IPS DF 6.9 (cell line): ENCODE measurements at places on chromosomes 1 and 21.

DNA sequence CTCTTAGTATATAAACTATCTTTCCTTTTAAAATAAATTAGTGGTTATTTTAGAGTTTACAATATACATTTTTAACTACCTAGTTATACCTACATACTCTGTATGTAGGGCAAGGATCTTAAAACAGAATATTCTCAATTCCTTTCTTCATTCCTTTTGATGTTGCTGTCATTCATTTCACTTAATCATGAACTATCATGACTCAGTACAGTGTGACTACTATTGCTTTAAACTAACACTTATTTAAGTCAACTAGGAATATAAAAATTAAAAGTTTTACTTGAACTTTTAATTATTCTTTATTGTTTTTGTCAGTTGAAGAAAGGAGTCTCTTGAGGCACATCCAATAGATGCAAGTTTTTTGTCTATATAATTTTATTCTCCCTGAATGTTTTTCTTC is 726.4 kb downstream of the BRINP3 start:
- no peaks in the 10 kb centered on the region for H3K4me1 ChIP-seq
- no peak for DNase-seq
- H3K4me3 ChIP-seq: no peak overlapping the region
- no peak overlapping the region for H3K27ac ChIP-seq

DNA sequence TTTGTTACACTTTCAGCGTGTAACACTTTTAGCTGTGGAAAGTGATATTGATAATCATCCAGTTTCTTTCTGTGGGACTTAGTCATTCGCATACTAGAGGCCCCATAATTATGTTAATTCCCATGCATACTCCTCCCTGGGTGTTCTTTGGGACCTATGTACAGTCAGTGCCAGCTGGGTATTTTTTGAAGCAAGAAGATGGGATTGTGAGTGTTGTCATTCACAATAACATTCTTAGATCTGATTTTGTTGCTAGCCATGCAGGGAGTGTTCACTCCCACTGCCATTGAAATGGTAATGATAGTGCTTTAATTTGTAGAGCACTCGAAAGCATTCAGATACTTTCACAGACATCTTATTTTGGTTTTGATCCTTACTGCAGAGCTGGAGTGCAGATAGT is 11.6 kb downstream of the SARS1 start:
- no peak for DNase-seq
- H3K27me3 ChIP-seq: no peaks in the 10 kb centered on the region
- no peak overlapping the region for H3K4me3 ChIP-seq
- peaks cover 3% of the 10 kb centered on the region; the same call in 1 of the 2 replicates for H3K4me1 ChIP-seq
- H3K36me3 ChIP-seq: no peaks in the 10 kb centered on the region

GRCh38 chr1:107748531-107748930 is 216.4 kb downstream of the VAV3 start:
- H3K4me1 ChIP-seq: no peaks in the 10 kb centered on the region
- no peaks in the 10 kb centered on the region for H3K27me3 ChIP-seq
- no peak overlapping the region for H3K27ac ChIP-seq
- H3K36me3 ChIP-seq: no peaks in the 10 kb centered on the region
- DNase-seq: no peak
- H3K4me3 ChIP-seq: no peak overlapping the region

- no peak overlapping the region for H3K27ac ChIP-seq
- no peaks in the 10 kb centered on the region for H3K4me1 ChIP-seq
- no peak overlapping the region for H3K4me3 ChIP-seq
- no peaks in the 10 kb centered on the region for H3K27me3 ChIP-seq
- DNase-seq: no peak
Observed at GRCh38 chr1:56404561-56405030, 174.8 kb downstream of the PLPP3 start.

DNA sequence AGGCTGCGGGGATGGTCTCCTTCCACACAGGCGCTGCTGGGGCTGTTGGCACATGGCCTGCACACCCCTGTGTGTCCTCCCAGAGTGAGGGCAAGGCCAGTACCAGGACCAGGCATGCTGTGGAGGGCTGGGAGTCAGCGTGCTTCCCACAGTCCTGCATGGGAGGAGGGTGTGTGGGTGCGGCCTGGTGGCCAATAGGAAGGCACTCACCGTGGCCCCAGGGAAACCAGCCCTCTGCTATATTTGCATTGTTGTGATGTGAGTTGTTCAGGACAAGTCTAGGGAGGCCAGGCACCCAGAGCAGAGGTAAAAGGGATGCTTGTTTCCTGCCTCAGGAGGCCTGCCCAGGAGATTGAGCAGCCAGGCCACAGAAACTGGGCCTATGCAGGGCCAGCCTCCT is 59.5 kb downstream of the S100B start:
- no peak overlapping the region for H3K27ac ChIP-seq
- no peak overlapping the region for H3K4me3 ChIP-seq
- no peaks in the 10 kb centered on the region; the same call in 1 of the 2 replicates for H3K4me1 ChIP-seq
- no peaks in the 10 kb centered on the region for H3K27me3 ChIP-seq

DNA sequence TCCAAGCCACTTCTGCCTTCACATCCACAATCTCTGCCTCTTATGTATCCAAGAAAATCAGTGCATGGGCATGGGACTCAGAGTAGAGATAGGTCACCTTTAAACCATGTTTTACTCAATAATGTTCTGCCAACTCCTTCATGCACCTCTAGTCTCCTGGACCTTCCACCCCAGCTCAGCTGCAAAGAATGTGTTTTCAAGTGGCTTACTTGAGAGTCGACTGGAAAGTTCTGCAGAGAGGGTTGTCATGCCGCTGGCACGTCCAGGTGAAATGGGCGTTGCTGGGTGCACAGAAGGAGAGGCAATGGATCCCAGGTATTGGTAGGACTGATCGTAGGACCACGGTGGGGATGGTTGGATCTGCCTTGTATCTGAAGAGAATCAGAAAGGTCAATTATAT is 130.3 kb downstream of the CLIC6 start:
- H3K4me3 ChIP-seq: no peak overlapping the region
- no peaks in the 10 kb centered on the region for H3K4me1 ChIP-seq
- DNase-seq: no peak
- no peaks in the 10 kb centered on the region for H3K36me3 ChIP-seq
- H3K27ac ChIP-seq: no peak overlapping the region
- no peaks in the 10 kb centered on the region for H3K27me3 ChIP-seq

DNA sequence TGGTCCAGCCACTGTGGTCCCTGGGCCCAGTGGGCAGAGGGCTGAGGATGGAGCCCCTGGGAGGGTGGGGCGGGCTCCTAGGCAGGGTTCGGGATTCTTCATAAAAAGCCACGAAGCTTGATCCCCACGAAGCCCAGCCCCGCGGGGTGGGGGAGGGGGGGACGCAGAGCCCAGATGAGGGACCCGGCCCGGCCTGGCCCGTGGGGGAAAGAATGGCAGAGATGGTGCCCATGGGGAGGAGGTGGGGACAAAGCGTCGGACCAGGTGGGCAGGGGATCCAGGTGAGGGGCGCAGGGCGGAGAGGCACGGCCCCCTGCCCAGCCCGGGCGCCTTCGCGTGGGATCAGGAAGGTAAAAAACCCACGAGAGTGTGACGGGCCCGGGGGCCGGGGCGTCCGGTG is 6.0 kb upstream of the SMIM12 start:
- H3K4me1 ChIP-seq: peaks cover 3% of the 10 kb centered on the region; the same call in 1 of the 2 replicates
- peak overlapping the region; percentile 49; the same call in 1 of the 2 replicates for H3K4me3 ChIP-seq
- DNase-seq: no peak
- no peak overlapping the region for H3K27ac ChIP-seq

- no peaks in the 10 kb centered on the region for H3K27me3 ChIP-seq
- peaks cover 3% of the 10 kb centered on the region; the same call in 1 of the 2 replicates for H3K36me3 ChIP-seq
- H3K27ac ChIP-seq: no peak overlapping the region
Observed at GRCh38 chr1:1439546-1440261, 4.2 kb downstream of the VWA1 start.

GRCh38 chr1:67058242-67058641 is 4.3 kb upstream of the SLC35D1 start:
- H3K4me1 ChIP-seq: no peaks in the 10 kb centered on the region
- H3K27me3 ChIP-seq: no peaks in the 10 kb centered on the region
- H3K36me3 ChIP-seq: no peaks in the 10 kb centered on the region
- no peak overlapping the region for H3K4me3 ChIP-seq
- no peak overlapping the region for H3K27ac ChIP-seq

DNA sequence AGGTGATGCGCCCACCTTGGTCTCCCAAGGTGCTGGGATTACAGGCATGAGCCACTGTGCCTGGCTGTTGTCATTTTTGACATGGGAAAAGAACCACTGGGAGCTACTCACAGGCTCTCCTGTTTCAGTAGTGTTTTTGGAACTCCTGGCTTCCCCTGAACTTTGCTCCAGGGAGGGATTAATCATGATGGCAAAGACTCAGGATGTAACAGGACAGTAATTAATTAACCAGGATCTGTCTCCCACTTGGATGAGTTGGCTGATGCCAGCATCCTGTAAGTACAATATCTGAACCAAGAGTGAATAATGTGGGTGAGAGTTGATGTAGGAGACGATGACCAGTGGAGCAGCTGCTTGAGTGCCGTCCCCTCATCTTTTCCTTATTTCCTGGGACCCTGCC is 4.9 kb downstream of the SFT2D2 start:
- H3K4me1 ChIP-seq: peaks cover 1% of the 10 kb centered on the region; the same call in 1 of the 2 replicates
- H3K27ac ChIP-seq: no peak overlapping the region
- H3K4me3 ChIP-seq: no peak overlapping the region
- peaks cover 6% of the 10 kb centered on the region; the same call in 1 of the 2 replicates for H3K36me3 ChIP-seq
- no peak for DNase-seq

- no peak for DNase-seq
- H3K27me3 ChIP-seq: no peaks in the 10 kb centered on the region
- no peaks in the 10 kb centered on the region for H3K36me3 ChIP-seq
- no peak overlapping the region for H3K27ac ChIP-seq
Observed at GRCh38 chr1:160149233-160149632, 2.2 kb upstream of the ATP1A4 start.

DNA sequence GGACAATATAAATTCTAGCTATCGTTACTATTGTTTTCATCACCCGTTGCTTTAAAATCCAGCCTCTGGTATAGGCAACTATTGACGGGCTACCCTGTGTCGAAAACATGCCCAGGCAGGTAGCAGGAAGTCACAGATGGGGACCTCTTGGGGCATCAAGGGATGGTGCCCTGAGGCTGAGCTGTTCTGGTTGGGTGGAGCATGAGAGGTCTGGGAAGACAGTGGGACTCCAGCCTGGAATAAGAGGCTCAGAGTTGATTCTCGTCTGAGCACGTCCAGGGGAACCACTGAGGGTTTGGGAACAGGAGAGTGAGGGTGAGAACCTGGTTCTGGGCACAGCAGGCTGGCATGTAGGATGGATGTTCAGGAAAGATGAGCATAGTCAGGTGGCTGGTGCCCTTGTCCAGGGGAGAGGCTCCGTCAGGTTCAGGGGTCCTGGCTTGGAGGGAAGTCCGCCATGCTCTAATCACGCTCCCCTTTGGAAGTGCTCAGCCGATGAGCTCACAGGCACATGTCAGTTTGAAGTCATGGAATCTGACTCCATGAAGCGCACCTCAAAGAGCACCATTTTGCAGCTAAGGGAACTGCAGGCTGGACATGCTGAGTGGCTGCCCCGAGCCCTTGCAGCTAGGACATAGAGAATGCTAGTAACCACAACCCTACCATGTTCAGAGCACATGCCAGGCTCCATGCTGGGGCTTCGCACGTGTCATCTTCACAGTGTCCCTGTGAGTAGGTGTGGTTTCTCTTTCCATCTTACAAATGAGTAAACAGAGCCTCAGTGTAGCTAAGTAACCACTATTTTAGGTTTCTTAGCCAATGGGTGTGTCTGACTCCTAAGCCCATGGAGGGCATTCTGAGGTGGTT is 21.0 kb downstream of the PCSK9 start:
- peaks cover 48% of the 10 kb centered on the region for H3K36me3 ChIP-seq
- no peak overlapping the region for H3K27ac ChIP-seq
- H3K4me3 ChIP-seq: no peak overlapping the region
- H3K4me1 ChIP-seq: no peaks in the 10 kb centered on the region
- no peaks in the 10 kb centered on the region for H3K27me3 ChIP-seq

- DNase-seq: no peak
- H3K4me1 ChIP-seq: peaks cover 17% of the 10 kb centered on the region
- peaks cover 3% of the 10 kb centered on the region; the same call in 1 of the 2 replicates for H3K27me3 ChIP-seq
- no peak overlapping the region for H3K4me3 ChIP-seq
- no peaks in the 10 kb centered on the region; the same call in 1 of the 2 replicates for H3K36me3 ChIP-seq
Observed at GRCh38 chr1:201503397-201504176, 3.3 kb downstream of the CSRP1 start.

GRCh38 chr1:208576425-208576824 is 332.2 kb upstream of the PLXNA2 start:
- no peak for DNase-seq
- no peaks in the 10 kb centered on the region for H3K4me1 ChIP-seq
- no peak overlapping the region for H3K27ac ChIP-seq
- no peak overlapping the region for H3K4me3 ChIP-seq
- no peaks in the 10 kb centered on the region for H3K36me3 ChIP-seq
- no peaks in the 10 kb centered on the region for H3K27me3 ChIP-seq

DNA sequence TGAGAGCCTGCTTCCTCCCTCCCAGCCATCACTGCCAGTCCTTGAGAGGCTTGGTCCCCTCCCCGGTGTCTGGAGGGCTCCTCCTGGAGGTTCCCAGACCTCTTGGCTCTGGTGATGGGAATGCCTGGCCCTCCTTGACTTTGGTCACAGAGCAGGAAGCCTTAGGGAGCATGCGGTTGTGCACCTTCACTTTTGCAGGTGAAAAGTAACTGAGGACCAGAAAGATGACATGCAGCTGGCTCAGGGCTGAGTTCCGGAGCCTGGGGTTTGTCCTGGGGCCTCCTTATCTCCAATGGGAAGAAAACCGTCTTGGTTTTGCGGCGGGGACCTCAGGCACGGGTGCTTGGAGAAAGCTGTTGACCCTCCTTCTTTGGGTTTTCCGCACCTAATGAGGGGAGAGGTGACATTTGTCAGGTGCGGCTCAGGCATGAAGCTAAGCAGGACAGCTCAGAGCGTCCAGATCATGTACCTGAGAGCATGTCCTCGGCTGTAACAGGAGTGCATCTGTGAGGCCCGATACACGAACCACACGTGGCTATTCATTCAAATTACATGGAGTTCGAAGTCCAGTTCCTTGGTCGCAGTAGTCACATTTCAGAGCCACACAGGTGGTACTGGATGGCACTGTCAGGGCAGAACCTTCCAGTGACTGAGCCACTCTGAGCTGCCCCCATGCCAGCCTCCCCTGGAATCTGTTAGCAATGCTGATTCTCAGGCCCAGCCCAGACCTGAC is 608 bp upstream of the MX2 start:
- H3K27me3 ChIP-seq: no peaks in the 10 kb centered on the region
- H3K4me3 ChIP-seq: no peak overlapping the region
- no peak overlapping the region for H3K27ac ChIP-seq
- no peak for DNase-seq
- no peaks in the 10 kb centered on the region for H3K36me3 ChIP-seq

GRCh38 chr1:16349847-16350406 is 2.4 kb downstream of the FBXO42 start:
- no peak for DNase-seq
- H3K36me3 ChIP-seq: no peaks in the 10 kb centered on the region
- H3K27ac ChIP-seq: no peak overlapping the region
- H3K27me3 ChIP-seq: no peaks in the 10 kb centered on the region
